SK-N-SH (cell line): ENCODE measurements at places on chromosomes 12 and 14. TPM values are rescaled to one million over a fixed set of nuclear protein-coding genes. Genes with fewer than 3 reads are reported as not detected.

CARMIL3 gene
- polyA plus RNA-seq = 0.32 and 0.43 TPM in 2 replicates

KCNH3 gene
- 3.2 and 3.7 TPM in 2 replicates for polyA plus RNA-seq

ISM2 gene
- polyA plus RNA-seq = 0.08 and 0.20 TPM in 2 replicates

SYCP3 gene
- 0.06 and 0.07 TPM in 2 replicates for polyA plus RNA-seq

IFT43 gene
- 78.8 and 82.1 TPM in 2 replicates for polyA plus RNA-seq

PCED1B gene
- 0.08 and 0.21 TPM in 2 replicates for polyA plus RNA-seq

MRPS35 gene
- polyA plus RNA-seq = 32.4 and 35.9 TPM in 2 replicates

PGF gene
- 2.3 and 4.4 TPM in 2 replicates for polyA plus RNA-seq

PSME2 gene
- polyA plus RNA-seq = 129 and 147 TPM in 2 replicates

SYNDIG1L gene
- not detected in 2 replicates for polyA plus RNA-seq

DNA sequence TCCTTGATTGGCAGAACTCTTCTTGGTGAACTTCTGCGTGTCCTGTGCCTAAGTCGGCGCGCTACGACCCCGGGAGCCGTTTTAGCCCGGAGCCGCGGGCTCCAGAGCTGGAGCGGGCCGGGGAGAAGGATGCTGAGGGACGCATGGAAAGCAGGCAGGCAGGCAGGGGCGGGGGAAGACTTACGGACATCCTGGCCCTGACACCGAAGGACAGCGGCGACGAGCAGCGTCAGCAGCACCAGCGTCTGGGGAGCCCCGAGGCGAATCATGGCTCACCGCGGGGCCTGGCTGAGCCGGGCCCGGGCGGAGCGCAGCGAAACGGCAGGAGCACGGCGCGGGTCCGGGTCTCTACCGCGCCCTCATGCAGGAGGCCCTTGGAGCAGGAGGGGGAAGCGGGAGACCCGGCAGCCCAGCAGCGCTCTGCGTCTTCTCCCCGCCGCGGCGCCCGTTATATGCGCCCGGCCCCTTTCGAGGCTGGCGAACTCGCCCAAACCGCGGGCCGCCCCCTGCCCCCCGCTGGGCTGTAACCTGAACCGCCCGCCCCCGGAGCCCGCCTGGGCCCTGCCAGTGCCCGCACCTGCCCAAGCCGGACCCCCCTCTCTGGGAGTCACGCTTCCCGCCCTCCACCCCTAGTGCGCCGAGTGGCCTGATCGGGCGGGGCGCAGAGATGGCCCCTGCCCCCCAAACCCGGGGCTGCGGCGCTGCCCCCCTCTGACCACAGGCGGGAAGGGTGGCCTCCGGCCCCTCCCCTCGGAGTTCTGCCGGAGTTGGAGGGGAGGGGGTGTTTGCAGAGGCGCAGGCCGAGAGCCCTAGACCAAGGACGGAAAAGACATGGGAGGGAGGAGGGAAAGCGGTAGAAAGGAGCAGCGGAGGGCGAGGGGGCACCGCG is at the start of gene COL2A1:
TSS of gene COL2A1 (minus strand) at position 424 of the 889 bp plus-strand sequence. CDS start at position 269, 155 bp downstream.
- DNase-seq = peak; percentile 75

DNA sequence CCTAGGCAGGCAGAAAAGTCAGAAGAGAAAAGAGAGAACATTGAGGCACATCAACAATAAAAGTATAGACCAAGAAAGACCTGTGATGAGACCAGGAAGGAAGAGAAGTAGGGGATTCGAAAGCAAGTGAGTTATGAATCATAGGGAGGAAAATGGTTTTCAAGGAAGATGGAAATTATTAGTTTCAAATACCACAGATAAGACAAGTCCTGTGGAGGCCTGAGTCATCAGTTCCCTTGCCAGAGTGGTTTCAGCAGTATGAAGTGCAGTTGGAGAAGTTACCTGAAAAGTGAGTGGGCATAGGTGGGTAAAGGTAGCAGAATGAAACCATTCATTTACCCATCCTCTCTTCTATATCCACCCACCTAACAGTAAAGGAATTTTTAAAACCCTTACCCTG is 25.2 kb upstream of the TSPAN8 start:
- no peak for DNase-seq

DNA sequence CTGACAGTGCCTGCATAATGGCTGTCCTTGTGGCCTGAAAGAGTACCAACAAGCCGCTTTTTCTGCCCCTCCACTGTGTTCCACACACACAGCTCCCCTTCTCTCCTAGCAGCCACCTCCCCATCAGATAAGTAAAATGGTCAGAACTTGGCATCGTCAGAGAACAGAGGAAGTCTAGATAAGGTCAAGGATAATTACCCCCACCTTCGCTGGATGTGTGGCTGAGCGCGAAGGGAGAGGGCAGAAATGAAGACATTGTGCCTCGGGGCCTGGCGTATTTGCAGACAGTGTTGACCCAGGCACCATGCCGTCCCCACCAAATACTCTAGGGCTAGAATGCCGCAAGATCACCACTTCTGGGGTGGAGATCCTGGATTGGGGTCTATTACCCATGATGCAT is 30.6 kb downstream of the FBXO21 start:
- DNase-seq = peak; percentile 36

DNA sequence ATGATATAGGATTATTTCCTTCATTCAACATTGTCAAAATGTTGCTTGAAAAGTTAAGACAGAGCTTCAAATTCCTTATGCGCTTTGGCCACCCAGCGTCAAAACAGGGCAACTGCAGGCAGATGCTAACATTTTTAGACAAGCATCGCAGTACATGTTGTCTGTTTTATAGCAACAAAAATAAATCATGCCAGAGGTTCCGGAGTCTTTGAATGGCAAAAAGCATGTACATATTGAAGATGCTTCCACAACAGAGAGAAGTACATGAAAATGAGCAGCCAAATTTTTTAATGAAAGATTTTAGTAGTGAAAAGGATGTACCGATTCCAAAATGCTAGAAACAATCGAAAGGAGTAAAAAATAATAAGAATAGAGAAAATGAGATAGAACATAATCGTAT is 49.8 kb upstream of the USP15 start:
- peak; percentile 40 for DNase-seq

DNA sequence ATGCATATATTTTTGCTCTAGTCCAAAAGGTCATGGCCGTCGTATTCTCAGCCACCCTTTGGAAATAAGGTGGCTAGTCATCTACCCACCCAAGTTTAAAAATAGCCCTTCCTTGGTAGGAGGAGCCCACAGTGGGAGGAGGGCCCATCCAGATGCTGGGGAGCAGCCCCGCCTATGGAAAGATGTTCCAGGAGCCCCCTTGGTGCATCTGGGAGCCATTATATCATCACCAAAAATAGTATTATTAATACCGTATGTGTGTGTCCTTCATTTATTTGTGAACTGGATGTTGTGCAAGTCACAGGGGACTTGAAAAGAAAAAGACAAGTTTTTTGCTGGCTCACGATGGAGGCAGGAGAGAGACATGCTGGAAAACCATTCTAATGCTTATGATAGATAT is 34.0 kb downstream of the EMP1 start:
- DNase-seq = no peak

DNA sequence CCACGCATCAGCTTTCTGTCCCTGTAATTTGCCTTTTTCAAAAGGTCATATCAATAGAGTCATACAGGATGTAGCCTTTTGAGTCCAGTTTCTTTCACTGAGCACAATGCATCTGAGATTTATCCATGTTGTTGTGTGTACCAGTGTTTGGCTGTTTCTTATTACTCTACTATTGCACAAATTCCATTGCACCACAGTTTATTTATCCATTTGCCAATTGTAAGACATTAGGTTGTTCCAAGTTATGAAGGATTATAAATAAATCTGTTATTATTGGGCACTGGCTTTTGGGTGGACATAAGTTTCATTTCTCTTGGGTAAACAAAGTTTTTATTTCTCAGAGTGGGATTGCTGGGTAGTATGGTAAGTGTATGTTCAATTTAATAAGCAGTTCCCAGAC is 68.3 kb upstream of the TBPL2 start:
- no peak for DNase-seq

- DNase-seq = no peak
Observed at GRCh38 chr12:116299064-116299463, 21.6 kb upstream of the MED13L start.

DNA sequence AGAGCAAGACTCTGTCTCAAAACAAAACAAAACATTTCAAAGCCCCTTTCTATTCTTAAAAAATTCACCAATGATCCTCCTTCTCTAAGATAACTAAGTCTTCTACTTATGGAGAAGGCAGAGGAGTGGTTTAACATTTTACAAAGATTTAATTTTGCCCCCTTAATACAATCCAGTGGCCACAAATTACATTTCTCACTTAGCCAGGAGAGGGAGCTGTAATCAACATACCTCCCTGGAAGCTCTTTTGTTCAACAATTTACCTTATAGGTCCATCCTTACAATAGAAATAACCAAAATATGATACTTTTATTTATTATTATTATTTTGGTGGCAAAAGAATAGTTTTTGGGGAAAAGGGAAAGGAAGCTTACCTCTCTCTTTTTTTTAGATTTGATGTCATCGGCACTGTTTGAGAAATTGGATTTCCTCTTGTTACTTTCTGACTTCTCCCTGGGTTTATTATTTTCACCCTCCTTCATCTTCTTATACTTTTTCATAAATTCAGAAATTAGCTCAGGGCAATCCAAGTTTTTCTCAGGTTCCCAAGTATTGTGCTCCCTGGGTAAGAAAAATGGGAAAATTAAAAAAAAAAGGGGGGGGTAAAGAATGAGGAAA is 28.1 kb downstream of the CBX5 start:
- peak; percentile 73 for DNase-seq

- no peak for DNase-seq
Observed at GRCh38 chr12:104285740-104286515, 17.6 kb upstream of the EID3 start.

- no peak for DNase-seq
Observed at GRCh38 chr12:68264857-68265256, 11.5 kb upstream of the IL22 start.

- no peak for DNase-seq
Observed at GRCh38 chr14:67933266-67933665, 113.7 kb downstream of the RAD51B start.

DNA sequence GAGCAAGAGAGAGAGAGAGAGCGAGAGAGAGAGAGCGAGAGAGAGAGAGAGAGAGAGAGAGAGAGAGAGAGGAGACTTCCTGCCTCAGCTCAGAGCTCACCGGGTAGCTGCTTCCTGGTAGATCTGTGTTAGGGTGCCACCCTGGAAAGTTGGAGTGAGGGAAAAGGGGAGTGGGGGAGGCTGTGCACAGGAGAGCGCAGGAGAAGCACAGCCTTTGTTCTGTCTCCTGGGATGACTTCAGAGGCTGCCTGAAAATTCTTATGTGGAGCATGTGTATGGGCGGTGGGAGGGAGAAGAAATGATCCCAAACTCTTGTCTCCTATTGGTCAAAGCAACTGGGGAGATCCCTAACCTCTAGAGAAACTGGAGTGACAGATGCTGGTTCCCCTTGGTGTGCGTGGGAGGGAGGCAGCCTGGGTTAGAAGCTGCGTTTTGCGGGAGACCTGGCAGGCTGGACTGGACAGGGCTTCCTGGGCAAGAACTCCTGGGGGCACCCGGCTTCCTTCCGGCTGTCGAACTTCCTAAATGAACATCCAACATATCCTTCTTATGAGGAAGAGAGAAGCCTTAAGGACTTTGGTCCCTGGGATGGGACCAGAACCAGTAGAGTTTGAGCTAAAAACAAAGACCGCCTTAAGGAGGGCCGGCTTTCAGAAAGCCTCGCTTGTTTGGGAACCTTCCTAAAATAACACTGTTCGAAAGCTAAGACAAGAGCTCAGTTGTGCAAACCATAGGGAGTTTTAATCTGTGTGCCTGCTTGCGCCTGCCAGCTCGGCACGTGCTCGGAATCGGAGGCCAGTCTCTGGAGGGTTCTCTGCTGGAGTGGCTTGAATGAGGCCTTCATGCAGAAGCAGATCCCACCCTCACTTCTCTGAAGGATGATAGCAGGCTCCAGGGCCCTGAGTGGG is 30.4 kb upstream of the BEGAIN start:
- DNase-seq = peak; percentile 17

GRCh38 chr12:12673296-12673695 is 22.7 kb downstream of the GPR19 start:
- DNase-seq = no peak

- no peak for DNase-seq
Observed at GRCh38 chr12:129807136-129807535, 96.7 kb downstream of the TMEM132D start.

- no peak for DNase-seq
Observed at GRCh38 chr14:20490563-20490962, 14.8 kb upstream of the RNASE10 start.

DNA sequence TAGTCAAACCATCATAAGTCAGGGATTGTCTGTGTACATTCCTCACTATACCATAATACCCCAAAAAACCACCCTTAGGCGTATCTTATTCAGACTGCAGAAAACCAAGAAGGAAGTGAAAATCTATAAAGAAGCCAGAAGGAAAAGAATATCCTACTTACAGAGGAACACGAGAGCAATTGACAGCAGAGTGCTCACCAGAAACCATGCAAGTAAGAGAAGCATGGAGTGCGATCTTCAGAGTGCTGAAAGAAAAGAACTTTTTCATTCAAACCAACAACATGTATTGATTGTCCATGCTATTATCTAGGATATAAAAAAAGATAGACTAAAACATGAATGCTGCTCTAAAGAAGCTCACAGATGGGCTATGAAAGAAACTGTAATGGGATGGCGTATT is 50.8 kb downstream of the STXBP6 start:
- DNase-seq = no peak

DNA sequence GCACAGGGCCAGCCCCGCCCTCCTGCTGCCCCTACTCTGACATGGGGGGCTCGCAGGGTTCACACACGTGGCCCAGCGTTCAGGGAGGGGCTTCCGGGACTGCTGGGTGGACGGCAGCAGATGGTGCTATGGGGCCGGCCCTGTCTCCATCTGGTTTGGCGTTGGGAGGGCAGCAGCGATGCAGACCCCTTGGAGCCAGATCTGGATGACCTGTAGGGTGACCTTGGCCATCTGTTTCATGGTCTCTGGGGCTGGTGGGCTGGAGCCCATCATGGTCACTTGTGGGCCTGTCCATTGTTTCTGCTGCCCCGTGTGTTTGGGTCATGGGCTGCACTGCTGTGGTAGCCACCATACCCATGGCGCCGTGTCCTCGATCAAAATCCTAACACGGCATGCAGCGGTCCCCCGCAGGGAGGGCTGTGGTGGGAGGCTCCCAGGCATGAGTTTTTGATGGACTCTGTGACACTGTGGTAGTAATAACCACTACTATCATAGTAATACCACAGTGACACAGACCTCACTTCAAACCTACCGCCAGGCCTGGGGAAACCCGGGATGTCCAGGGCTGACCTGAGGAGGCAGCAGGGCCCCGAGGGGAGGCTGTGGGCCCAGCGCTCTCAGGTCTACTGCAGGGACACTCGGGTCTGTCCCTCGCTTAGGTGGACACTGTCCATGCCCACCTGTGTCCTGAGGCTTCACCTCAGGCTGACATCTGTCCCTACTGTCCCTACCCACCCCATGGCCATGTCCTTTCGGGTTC is 359.4 kb downstream of the TMEM121 start:
- no peak for DNase-seq

DNA sequence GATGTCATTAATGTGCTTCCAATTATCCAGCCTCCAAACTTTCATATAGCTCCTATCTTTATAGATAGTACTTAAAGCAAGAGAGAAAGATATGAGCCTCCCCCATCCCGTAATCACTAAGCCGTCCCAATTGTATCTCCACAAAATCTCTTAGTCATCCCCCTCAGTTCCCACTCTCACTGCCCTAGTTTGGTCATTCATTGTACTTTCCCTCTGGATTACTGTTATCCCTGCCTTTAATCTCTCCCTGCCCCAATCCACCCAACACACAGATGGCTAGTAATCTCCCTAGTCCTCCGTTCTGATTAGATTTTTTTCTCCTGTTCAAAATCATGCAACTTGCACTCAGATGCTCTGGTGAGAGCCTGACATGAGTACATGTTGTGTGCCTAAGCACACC is 5.4 kb upstream of the BCAT1 start:
- peak; percentile 32 for DNase-seq

- no peak for DNase-seq
Observed at GRCh38 chr12:263574-263973, 938 bp upstream of the SLC6A13 start.

- DNase-seq = no peak
Observed at GRCh38 chr12:87253157-87253556, 776.0 kb downstream of the C12orf50 start.
